ENCODE measurements at places on chromosomes 6 and 20.

- no peak for DNase-seq
Observed at GRCh38 chr20:48241482-48241881, 456.2 kb upstream of the SULF2 start.

DNA sequence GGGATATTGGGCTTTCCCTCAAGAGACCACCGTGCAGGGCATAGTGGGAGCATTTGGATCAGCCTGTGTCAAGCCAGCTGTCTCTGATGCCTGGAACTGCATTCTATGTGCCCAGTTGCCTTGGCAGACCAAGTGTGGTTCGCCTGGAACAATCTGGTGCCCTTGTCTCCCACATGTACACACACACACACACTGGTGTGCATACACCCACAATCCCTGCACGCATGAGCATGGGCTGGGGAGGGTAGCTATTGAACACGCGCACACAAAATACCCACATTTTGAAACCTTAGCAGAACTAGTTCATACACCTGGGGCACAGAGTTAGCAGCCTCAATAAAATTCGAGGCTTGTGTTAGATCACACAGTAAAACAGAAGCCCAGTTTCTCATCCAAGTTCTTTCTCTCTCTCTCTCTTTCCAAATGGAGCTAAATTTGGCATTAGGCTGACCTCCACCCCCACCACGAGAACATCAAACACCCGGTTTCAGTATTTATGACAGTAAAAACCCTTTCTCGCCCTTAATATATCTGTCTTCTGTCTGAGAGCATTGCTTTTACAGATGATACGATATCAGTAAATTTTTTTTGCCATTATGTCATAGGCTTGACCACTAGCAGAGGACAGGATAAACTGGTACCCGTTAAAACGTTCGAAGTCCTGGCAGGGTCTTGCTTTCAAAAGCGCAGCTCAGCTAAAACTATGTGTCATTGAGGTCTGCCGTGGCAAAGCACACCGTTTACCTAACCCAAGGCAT, 18.2 kb upstream of the NFATC2 start:
- DNase-seq = no peak

GRCh38 chr6:36979347-36979742, 6.7 kb downstream of the MTCH1 start:
- DNase-seq = no peak

GRCh38 chr6:44739181-44739580, 351.7 kb downstream of the CDC5L start:
- no peak for DNase-seq

GRCh38 chr6:87784051-87784450, 82.0 kb upstream of the AKIRIN2 start:
- no peak for DNase-seq
